ENCODE measurements at places on chromosomes 13 and 19. TPM values are rescaled to one million over a fixed set of nuclear protein-coding genes. Genes with fewer than 3 reads are reported as not detected.

DNA sequence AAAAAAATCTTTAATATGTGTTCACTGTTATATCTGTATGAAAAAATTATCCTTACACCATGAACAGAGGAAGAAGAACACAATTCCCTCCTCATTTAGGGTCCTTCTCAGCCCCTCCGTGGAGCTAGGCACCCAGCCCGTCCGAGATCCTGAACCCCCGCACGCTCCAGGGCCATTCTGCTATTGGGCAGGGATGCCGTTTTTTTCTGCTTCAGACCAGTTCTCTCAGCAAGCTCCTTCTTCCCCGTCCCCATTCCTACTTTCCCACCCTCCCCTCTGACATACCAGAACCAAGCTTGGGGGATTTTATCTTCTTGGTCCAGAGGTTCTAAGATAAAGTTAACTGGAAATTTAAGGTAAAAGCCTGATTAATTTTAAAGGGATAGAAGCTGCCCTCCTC, 36.2 kb downstream of the ATP12A start:
- no peak for DNase-seq

- no peak for DNase-seq
Measured at GRCh38 chr13:22427066-22427465, 753.7 kb upstream of the SGCG start.

GRCh38 chr19:560121-560520, 12.3 kb upstream of the BSG start:
- no peak for DNase-seq

GRCh38 chr19:4136680-4137088, 12.8 kb upstream of the MAP2K2 start:
- DNase-seq = no peak

- no peak for DNase-seq
Measured at GRCh38 chr13:102679449-102680132, 15.3 kb downstream of the METTL21C start.

The CEACAM16 gene
- total RNA-seq = not detected

DNA sequence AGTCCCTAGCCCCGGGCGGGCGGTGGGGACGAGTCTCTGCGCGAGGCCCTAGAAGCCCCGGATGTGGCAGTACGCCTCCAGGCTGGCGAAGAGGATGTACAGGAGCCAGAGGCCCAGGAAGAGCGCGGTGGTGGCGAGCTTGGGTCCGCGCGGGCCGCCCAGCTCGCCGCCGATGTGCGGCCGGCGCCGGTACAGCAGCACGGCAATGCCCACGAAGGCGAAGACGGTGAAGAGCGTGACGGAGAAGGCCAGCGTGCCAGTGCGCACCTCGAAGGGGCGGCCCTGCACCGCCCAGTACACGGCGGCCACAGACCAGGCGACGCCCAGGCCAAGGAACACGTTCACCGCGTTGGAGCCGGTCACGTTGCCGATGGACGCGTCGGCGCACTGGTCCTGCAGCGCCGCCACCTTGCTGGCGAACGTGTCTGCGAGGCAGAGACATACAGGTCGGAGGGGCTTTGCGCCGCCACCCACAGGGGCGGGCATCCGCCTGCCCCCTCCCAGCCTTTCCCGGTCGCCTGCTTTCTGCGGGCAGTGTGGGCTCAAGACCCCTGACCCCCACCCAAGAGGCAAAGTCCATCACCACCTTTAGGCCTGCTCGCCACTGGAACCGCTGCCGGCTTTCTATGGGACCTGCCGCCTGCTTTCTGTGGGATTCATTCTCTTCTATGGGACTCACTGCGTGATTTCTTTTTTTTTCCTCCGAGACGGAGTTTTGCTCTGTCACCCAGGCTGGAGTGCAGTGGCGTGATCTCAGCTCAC, 10.9 kb upstream of the MEIS3 start:
- DNase-seq = no peak

The ZNF302 gene
- total RNA-seq = 28.7 TPM

DNA sequence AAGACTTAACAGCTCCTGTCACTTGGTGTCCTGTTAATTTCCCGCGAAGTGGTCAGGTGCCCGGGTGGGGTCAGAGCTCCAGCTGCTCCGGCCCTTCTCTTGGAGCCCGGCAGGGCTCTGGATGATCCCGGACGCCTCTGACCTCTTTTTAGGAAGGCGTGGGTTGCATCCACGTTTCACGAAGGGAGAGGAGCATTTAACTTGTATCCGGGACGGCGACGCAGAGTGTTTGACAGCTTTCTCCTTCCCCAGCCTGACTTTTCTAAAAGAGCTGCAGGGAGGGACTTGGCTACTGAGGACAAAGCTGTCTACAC, 656 bp downstream of the ZNF155 start:
- DNase-seq = no peak

The HSD11B1L gene
- total RNA-seq = 2.4 TPM

The ITPKC gene
- 29.8 TPM for total RNA-seq

DNA sequence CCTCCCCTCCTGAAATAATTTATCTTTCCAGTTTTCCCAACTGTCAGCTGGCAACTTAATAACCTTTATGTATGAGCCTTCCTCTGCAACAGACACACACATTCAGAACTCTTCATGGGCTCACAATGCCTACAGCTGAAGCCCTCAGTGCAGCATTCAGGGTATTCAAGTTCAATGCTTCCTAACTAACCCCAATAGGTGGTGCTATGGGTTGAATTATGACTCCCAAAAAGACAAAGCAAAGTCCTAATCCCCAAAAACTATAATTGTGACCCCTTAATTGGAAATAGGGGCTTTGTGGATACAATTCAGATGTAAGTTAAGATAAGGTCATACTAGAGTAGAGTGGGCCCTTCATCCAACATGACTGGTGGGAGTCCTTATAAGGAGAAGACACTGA, 202.2 kb downstream of the SUCLA2 start:
- DNase-seq = no peak

GRCh38 chr19:56080669-56081401, 40.3 kb downstream of the ZNF787 start:
- DNase-seq = no peak

The RXFP2 gene
- total RNA-seq = not detected

The LRRC8E gene
- total RNA-seq = 3.9 TPM

The UPF1 gene
- total RNA-seq = 46.7 TPM

DNA sequence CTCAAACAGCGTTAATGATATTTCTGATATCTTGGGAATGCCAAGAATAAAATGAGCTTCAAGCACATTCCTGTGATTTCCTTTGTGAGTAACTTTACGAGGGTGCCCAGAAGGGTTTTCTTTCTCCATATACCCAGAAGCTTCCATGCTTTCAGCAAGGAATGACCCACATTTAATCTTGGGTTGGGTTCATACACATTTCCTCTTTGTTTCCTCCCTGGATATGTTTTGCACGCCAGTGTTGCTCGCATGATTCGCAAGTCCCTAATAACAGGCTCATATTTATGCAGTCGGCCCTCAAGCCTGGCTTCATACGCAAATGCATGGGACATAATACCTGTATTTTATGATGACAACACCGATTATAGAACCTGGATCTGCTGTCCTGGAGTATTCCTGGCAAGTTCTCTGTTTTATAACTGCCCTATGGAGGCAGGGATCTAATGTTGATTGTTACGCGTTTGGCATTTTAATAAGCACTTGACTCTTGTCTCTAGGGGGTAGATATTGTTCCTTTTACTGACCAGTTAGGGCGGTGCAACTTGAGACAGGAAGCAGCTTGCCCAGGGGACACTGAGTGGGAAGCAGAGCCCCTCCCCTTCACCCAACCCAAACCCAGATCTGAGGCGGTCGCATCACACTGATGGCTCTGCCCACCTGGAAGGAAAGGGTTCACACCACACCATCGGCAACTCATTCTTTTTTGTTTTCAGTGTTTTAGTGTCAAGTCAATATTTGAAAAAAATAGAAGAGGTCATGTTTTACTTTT, 220.4 kb upstream of the SOX1 start:
- DNase-seq = no peak

The UFM1 gene
- 93.6 TPM for total RNA-seq

The HIF3A gene
- 59.6 TPM for total RNA-seq

The ZNF579 gene
- total RNA-seq = 2.2 TPM

DNA sequence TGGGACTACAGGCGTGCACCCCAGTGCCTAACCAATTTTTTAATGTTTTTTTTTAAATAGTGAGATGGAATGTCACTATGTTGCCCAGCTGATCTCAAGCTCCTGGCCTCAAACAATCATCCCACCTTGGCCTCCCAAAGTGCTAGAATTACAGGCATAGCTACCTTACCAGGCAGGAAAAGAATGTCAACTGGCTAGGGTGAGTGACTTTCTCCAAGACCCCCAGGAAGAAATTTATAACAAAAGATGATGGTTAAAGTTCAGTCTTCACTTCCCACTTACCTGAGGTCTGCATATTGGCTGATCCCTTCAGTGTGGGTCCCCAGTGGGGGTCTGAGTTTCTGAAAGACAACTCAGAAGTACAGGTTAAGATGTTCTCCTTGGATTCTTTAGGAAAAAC, 893.0 kb downstream of the UQCRFS1 start:
- DNase-seq = no peak

DNA sequence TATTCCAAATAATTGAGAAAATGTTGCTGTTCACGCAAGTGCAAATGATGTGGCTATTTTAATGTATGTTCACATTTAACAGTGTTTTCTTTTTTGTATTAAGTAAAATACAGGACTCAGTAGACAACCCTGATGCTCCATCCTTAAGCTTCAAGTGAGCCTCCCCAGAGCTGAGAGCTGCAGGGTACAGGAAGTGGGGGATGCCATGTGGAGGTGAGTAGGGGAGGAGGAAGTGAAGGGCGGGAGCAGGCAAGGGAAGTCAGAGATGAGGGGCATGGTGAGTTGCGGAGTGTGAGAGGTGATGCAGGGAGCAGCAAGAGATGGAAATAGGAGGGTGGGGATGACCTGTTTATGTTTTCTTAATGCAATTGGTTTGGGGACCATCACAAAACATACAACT, 711.0 kb downstream of the UQCRFS1 start:
- no peak for DNase-seq

- no peak for DNase-seq
Measured at GRCh38 chr13:20136781-20137703, 23.8 kb downstream of the GJA3 start.

GRCh38 chr19:45097776-45098520, 5.0 kb downstream of the PPP1R37 start:
- DNase-seq = no peak

Measured in skin of body (tissue), 3 donors.